ENCODE measurements at places on chromosomes 1 and 21.

- DNase-seq = no peak
These were observed 190.0 kb downstream of the PRDM16 start for GRCh38 chr1:3259020-3259419.

DNA sequence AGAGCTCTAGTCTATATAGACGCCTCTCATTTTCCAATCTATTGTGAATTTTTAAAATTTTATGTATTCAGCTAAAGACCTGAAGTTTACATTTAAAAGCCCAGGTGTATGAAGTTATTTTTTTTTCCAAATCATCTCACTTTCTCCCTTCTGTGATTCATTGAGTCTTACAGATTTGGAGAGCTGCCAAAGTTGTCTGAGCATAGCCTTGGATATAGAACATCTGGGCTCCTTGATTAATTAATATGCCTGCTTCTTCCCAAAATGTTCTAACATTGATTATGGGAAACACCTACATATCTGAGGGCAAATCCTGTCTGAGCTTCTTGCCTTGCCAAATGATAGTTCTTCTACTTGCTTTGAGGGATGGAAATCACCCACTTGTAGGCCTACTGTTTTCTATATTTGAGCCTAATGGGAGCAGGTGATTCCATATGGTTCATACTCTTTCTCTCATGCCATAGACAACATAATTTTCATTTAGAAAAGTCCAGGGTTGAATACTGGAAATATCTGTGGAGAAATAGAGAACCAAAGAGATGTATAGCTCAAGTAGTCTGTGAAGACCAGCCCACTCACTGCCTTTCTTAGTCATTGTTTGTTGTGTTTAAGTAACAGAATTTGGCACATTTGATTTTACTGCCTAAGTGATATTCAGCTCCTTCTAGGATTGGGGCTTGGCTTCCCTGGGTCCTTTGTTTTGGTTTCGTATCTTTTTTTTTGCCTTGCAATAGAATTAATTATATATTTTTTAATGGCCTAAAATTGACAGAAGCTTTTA, 46.2 kb downstream of the MACF1 start:
- no peak for DNase-seq

DNA sequence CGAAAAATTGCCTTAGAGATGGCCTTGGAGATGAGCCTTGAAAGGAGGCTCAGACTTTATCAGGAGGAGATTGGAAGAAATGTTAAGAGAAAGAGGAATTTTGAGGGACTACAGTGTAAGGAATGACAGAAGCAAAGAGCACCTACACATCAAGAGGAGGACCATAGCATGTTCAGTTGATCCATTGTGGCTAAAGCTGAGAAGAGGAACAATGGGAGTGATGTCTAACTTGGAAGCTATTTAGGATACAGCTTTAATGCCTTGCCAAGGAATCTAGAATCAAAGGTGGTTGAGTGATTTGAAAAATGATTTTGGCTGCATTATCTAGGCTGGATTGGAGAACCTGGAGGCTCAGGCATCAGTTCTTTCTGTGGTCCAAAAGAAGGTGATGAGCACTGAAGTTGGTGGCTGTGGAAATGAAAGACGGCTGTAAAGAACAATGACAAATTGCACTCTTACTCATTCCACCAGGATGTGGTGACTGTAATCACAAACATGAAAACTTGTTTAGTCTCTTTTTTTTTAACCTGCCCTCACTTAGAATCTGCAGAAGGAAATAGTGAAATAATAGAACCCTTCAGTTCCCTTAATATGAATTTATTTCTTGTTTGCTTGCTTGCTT, 11.3 kb downstream of the FAM20B start:
- DNase-seq = no peak

DNA sequence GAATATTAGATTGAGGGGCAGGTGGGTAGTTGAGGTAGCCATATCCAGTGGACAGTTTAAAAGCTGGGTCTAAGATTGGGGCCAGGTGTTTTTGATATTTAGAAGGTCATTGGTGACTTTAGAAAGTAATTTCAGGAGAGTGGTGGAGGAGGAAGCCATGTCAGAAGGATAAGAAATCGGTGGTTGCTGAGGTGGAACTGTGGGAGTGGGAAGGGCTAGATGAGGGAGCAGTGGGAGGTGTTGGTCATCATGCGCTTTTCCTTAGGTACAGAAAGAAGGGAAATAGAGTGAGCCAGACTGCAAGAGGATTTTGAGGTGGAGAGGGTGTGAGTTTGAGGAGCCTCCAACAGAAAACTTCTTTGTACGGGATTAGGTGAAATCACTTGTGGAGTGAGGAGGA, 7.2 kb downstream of the MTR start:
- DNase-seq = no peak

- DNase-seq = no peak
These were observed 26.8 kb downstream of the EIF4G3 start for GRCh38 chr1:21149855-21150432.

- no peak for DNase-seq
These were observed 1807.8 kb downstream of the BRINP3 start for GRCh38 chr1:188669728-188670382.

- no peak for DNase-seq
These were observed 27.8 kb downstream of the THEM4 start for GRCh38 chr1:151881479-151881878.

DNA sequence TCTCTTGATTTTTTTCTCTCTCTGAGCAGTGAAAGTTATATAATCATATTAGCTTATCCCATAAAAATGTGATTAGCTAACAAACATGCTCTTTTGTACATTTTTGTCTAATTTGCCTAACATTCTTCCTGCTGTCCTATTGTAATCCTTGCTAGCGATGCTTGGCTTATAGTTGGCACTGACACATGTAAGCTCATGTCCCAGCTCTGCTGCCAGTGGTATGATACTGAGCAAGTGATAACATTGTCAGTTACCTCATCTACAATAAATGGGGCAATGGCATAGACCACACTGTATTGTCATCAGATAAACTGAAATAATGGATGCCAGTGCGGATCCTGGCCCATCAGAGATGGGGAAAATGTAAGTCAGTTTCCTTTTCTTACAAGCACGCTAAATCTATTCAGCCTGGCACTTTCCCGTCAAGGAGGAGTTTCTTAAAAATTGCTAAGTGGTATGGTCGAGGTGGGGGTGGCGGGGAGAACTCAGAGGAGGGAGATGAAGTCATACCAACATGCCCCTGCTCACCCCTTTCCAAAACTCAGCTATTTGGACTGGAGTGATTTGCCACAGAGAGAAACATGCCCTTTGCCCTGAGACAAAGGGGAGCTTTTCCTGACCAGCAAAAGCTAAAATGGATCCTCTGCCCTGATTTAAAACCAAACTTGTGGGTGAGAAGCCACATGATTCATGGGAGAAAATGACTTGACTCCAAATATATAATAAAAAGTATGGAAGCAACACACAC, 1.3 kb downstream of the FYB2 start:
- no peak for DNase-seq

DNA sequence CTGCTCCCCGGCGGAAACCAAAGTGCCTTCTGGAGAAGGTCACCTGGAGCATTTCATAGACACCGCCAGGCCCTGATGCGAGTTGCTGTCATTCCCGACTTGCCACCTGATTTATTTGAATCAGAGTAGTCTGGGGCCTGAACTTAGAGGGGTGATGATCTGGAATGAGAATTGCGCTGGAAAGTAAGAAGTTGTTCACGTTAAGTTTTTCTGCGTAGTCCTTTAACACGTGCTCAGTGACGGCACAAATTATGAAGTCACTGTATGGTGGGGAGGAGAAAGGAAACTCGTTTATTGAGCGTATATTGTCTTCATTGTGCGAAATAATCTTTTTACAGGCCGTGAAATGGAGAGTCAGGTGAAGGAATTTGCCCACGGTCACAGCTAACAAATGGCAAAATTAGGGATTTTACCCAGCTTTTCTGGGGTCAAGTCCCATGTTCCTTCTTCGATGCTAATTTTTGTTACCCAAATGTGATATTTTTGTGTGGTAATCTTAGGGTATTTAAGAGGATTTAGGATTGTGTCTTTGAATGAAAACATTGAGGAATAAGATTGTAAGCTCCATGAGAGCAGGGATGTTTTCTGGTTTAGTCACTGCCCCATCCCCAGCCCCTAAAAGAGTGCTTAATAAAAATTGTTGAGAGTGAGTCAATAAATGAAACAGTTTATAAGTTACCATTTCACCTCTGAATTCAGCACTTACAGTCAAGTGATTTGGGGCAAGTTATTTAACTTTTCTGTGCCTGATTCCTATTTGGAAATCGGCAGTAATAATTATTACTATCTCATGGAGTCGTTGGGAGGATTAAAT, 46.4 kb upstream of the NBL1 start:
- no peak for DNase-seq

GRCh38 chr21:40754466-40754865, 92.5 kb downstream of the DSCAM start:
- DNase-seq = no peak

GRCh38 chr1:210571356-210572284, 242.9 kb downstream of the HHAT start:
- no peak for DNase-seq

- no peak for DNase-seq
These were observed 51.9 kb downstream of the KLHDC7A start for GRCh38 chr1:18532390-18533170.

DNA sequence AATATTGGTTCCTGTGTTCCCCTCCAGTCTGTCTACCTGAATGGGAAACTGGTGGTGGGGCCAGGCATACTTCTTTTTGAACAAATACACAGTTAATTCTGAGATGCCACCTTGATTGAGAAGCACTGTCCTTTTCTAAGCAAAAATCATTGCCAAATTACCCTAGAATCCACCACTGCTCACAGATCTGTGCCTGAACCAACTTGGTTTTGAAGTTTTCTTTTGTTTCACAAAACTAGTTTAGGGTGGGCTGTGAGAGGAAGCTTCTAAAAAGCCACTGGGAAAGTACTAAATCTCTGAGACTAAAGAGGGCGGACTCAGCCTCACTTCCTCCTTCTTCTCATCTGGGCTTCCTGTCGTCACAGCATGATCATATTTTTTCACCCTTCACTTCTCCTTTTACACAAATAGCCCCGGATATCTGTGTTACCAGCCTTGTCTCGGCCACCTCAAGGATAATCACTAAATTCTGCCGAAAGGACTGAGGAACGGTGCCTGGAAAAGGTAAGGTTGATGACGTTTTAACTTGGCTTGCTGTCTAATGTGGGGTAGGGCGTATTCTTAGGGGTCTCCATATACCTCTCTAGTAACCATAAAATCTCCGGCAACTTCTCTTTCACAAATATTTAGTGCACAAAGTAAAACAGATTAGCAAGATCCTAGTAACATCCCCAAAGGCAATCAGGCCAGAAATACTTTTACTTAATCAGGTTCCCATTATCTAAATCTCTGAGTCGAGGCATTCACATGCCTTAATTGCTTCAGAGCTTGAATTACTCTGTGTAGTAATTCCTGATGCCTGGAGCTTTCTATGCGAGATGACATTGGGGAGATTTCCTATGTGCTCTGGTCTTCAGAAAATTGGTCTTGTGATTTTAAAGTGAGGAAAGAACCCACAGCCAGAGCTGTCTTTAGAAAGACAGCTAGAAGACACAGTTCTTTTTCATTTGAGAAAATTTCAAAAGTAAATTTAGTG, at the start of gene CD53:
CD53 (plus strand) TSS at position 404 of the 976 bp plus-strand sequence. CDS start 18,261 bp downstream, outside the sequence.
- DNase-seq = no peak

GRCh38 chr1:7621334-7622219, 149.5 kb upstream of the VAMP3 start:
- DNase-seq = no peak

DNA sequence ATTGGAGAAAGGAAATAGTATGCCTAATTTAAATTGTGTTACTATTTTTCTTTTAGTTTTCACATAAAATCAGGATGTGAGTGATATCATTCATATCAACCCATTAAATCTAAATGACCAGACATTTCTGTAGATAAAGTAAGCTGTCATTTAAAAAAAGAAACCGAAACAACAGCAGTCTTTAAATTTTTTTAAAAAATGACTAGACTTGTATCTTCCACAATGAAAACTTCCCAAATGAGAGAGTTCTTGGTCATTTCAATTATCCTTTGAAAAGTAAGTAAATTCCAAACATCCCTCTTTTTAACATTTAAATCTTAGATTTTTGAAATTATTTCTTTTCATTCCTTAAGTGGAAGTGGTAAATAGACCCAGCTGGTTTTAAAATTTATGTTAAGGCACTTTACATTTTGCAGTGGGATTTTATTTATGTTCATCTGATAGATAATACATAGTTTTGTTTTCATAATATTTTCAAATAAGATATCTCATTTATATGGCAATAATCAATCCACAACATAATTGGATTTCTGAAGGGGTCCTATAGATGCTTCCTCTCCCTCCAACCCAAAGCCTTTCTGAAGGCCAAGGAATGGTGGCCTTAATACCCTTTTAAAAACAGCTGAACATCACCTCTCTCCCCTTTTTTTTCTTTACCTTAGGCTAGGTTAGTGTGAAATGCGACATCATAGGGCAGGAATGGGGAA, 3.1 kb downstream of the FOXD3 start:
- no peak for DNase-seq

GRCh38 chr1:36411674-36412648, 14.3 kb upstream of the LSM10 start:
- peak; percentile 18 for DNase-seq

GRCh38 chr1:3678361-3679097, 26.2 kb downstream of the TP73 start:
- no peak for DNase-seq

GRCh38 chr1:91527781-91528180, 27.1 kb downstream of the CDC7 start:
- no peak for DNase-seq

- no peak for DNase-seq
These were observed 10.0 kb upstream of the AGPAT3 start for GRCh38 chr21:43854773-43855633.

GRCh38 chr21:30227633-30228404, 11.9 kb upstream of the CLDN8 start:
- DNase-seq = no peak

DNA sequence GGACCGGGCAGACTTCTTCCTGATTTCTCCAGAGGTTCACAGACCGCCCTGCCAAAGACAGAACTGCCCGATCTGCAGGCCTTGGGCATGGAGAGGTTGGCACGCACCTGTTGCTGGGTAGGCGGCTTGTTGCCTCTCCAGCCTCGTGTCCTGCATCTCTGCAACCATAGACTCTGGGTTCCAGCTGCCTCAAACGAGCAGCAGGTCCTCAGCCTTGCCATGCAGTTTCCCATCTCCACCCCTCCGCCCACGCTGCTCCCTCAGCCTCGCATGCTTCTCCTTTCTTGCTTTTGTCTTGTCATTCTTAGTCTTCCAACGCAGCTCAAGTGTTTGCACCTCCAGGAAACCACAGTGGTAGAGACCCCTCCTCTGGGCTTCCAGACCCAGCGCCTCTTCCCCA, 126.2 kb downstream of the LACTBL1 start:
- peak; percentile 10 for DNase-seq

- no peak for DNase-seq
These were observed 47.6 kb upstream of the POFUT2 start for GRCh38 chr21:45335151-45335760.

GRCh38 chr1:169610108-169610507, 19.8 kb downstream of the SELP start:
- no peak for DNase-seq

DNA sequence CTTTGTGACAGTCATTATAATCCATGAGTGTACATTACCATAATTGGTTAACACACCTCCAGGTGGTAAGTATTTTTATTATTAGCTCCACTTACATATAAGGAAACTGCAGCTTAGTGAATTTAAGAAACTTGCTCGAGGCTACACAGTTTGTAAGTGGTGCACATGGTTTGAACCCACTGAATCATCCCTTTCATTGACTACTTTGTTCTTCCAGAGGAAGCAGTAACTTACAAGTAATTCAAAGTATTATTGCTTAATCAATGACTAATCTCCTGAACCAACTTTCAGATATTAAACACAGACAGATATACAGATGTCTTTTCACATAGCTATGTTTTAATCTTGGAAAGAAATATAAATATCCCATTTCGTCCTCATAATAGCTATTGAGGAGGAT, 18.7 kb upstream of the CLDN8 start:
- DNase-seq = no peak
